Colonic mucosa (tissue), 4 donors: ENCODE measurements at places on chromosomes 13 and 19. TPM values are rescaled to one million over a fixed set of nuclear protein-coding genes. Genes with fewer than 3 reads are reported as not detected.

DNA sequence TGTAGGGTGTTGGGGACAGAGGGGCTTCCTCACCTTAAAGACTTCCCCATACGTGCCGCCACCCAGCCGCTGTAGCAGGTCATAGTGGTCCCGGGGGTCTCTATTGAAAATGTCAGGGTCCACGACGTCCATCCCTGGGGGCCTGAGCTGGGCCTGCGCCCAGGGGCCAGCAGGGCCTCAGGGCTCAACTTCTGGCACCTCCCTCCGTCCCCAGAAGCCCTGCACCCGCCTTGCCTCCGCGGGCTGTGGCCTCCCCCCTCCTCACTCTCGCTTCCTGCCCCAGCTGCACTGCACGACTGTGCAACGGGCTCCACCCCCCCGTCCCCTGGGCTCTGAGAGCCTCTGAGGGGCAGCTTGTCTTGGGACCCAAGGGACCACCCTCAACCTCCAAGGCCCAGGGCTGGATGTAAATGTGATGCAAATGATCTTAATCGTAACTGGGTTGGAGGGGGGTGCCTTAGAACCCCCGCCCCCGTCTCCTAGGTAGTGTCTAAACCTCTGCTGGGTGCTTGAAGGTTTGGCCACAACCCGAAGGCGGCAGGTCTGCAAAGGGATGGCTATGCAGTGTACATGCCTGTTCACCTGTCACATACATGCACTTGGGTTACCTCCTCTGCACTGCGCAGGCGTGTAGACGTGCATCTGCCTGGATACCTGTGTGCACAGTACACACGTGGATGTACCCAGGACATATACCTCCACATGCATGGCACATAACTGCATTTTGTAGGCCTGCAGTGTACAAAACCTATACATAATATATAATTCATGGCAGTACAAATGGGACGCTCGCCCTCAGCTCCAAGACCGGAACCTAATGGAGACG lies at the start of gene MAP4K1:
TSS of gene MAP4K1 (minus strand) at position 190 of the 826 bp plus-strand sequence. CDS start at position 132, 58 bp downstream.
- H3K27ac ChIP-seq = peak within 1 kb of the TSS; percentile 78
- H3K4me1 ChIP-seq = peaks cover 7% of the 10 kb centered on the region
- no peaks in the 10 kb centered on the region for H3K27me3 ChIP-seq
- H3K36me3 ChIP-seq = no peaks in the 10 kb centered on the region
- DNase-seq = peak; percentile 63
- peak within 1 kb of the TSS; percentile 97 for H3K4me3 ChIP-seq

- no peak overlapping the region for H3K27ac ChIP-seq
- H3K27me3 ChIP-seq = no peaks in the 10 kb centered on the region
Observed at GRCh38 chr19:17402982-17403855, 2.2 kb downstream of the BST2 start.

DNA sequence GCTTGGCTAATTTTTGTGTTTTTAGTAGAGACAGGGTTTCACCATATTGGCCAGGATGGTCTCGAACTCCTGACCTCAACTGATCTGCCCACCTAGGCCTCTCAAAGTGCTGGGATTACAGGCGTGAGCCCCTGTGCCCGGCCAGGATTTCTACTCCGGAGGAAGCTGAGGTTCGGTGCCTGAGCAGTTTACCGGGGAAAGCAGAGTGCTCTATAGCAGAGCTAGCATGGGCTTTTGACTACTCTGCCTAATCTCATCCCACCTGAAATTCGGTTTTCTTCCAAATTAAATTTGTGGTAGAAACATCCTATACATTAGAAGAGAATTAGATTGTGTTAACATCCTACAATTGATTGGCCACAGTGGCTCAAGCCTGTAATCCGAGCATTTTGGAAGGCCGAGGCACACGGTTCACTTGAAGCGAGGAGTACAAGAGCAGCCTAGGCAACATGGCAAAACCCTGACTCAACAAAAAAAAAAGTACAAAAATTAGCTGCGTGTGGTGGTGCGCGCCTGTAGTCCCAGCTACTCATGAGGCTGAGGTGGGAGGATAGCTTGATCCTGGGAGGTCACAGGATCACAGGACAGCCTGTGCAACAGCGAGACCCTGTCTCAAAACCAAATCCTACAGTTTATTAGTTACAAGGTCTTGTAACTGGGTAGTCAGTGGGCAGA lies 1.6 kb downstream of the RPL13A start:
- peaks cover 6% of the 10 kb centered on the region for H3K4me1 ChIP-seq
- peak overlapping the region; percentile 87 for H3K27ac ChIP-seq
- H3K4me3 ChIP-seq = peak overlapping the region; percentile 88
- no peaks in the 10 kb centered on the region for H3K27me3 ChIP-seq
- DNase-seq = no peak

DNA sequence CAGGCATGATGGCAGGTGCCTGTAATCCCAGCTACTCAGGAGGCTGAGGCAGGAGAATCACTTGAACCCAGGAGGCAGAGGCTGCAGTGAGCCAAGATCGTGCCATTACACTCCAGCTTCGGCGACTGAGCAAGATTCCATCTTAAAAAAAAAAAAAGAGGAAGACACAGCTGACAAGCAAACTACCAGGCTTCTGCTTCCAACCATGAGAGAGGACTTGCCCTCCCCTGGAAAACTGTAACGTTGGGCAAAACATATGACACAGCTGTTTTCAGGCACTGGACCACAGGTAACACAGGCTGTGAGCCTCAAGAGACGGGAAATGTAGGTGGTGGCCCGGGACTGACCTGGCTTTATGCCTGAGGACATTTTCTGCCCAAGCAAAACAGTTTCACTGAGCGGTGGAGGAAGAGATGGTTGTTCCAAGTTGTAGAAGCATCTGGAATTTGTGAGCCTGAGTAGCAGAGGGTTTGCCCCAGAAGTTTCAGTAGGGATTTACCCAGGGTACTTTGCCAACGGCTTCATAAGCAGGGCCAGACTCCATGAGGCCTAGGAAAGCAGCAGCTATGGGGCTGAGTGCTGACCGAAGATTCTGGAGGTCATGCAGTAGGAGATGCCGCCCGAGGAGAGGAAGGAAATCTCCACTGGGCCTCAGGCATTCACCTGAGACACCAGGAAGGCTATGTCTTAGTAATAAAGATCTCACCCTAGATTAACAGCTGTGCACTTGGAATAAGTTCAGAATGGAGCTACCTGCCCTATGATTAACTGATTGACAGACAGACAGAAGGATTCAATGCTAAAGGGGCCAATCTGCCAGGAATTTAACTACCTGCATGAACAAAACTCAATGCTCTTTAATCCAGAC lies 88.0 kb downstream of the ABCC4 start:
- H3K27ac ChIP-seq = no peak overlapping the region
- no peaks in the 10 kb centered on the region for H3K27me3 ChIP-seq
- H3K4me3 ChIP-seq = no peak overlapping the region
- H3K36me3 ChIP-seq = no peaks in the 10 kb centered on the region

- no peak for DNase-seq
- no peak overlapping the region for H3K27ac ChIP-seq
- no peak overlapping the region for H3K4me3 ChIP-seq
- no peaks in the 10 kb centered on the region for H3K36me3 ChIP-seq
- H3K4me1 ChIP-seq = no peaks in the 10 kb centered on the region
Observed at GRCh38 chr13:29402166-29402636, 193.3 kb downstream of the SLC7A1 start.

DNA sequence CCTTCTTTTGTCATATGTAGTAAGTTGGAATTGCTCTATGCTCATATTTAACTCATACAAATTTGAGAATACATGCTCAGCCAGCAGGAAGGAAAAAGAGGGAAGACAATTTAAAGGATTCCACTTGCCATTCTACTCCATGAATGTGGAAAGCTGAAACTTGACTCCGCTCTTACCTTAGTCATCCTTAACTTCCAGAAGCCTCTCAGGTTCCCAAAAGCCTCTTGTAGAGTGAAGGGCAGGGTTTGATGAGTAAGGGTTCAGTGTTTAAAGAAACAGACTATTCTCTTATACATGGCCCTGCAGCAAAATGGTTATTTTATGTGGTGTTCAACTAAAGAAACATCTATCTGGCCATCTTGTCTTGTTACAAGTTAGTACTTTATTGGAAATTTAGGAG lies 27.1 kb downstream of the FAM124A start:
- H3K4me3 ChIP-seq = no peak overlapping the region
- H3K27me3 ChIP-seq = no peaks in the 10 kb centered on the region
- H3K36me3 ChIP-seq = no peaks in the 10 kb centered on the region
- no peak overlapping the region for H3K27ac ChIP-seq

DNA sequence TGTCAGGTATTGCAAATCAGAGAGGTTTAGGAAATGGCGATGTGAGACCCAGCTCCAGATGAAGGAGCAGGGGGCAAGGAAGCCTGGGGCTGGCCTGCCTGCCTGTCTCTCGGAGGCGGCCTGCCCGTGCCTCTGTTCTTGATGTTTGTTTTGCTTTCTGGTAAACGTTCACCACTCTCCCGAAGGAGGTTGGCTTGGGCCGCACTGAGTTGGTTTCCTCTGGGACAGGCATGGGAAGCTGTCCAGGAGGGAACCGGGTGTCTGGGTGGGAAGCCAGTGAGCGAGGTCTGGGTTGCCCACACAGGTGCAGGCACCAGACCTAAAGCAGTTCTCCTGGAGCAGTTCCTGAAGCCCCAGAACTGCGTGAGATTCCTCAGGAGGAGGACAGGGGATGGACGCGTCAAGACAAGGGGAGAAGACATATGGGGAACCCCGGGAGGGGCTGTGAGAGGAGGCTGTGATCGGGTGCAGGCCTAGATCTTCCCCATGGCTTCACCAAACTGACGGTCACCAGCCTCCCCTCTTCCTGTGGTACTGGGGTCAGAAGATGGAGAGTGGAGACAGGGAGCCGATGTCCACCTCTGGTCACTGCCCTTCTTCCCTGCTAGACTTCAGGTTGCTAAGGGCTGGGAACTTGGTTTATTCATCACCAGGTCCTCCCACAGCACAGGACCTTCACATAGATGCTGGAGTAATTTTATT lies 15.2 kb downstream of the COL4A2 start:
- no peaks in the 10 kb centered on the region for H3K4me1 ChIP-seq
- no peak for DNase-seq
- no peaks in the 10 kb centered on the region for H3K27me3 ChIP-seq
- H3K4me3 ChIP-seq = no peak overlapping the region
- H3K36me3 ChIP-seq = no peaks in the 10 kb centered on the region

DNA sequence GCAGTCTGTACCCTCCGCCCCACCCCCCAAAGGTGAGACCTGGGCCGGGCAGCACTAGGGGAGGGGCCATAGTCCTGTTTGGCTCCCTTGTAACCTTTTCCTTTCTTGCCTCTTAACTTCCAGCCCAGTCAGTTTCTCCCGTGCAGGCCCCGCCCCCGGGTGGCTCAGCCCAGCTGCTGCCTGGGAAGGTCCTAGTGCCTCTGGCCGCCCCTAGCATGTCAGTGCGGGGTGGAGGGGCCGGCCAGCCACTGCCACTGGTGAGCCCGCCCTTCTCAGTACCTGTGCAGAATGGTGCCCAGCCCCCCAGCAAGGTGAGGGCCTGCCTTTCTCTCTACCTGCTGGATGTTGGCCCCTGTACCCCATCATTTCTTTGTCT lies 10.5 kb upstream of the PRR19 start:
- peaks cover 14% of the 10 kb centered on the region for H3K36me3 ChIP-seq
- no peak overlapping the region for H3K4me3 ChIP-seq
- H3K27ac ChIP-seq = no peak overlapping the region

DNA sequence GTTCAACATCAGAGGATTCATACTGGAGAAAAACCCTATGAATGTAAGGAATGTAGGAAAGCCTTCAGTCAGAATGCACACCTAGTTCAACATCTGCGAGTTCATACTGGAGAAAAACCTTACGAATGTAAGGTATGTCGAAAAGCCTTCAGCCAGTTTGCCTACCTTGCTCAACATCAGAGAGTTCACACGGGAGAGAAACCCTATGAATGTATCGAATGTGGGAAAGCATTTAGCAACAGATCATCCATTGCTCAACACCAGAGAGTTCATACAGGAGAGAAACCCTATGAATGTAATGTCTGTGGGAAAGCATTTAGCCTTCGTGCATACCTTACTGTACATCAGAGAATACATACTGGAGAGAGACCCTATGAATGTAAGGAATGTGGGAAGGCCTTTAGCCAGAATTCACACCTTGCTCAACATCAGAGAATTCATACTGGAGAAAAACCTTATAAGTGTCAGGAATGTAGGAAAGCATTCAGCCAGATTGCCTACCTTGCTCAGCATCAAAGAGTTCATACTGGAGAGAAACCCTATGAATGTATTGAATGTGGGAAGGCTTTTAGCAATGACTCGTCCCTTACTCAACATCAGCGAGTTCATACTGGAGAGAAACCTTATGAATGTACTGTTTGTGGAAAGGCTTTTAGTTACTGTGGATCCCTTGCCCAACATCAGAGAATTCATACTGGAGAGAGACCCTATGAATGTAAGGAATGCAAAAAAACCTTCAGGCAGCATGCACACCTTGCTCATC lies 15.4 kb downstream of the ZNF570 start:
- peaks cover 10% of the 10 kb centered on the region for H3K36me3 ChIP-seq
- H3K27me3 ChIP-seq = no peaks in the 10 kb centered on the region
- no peak overlapping the region for H3K4me3 ChIP-seq
- DNase-seq = no peak
- no peak overlapping the region for H3K27ac ChIP-seq
- H3K4me1 ChIP-seq = no peaks in the 10 kb centered on the region

- no peaks in the 10 kb centered on the region for H3K36me3 ChIP-seq
- no peaks in the 10 kb centered on the region for H3K4me1 ChIP-seq
- no peak overlapping the region for H3K4me3 ChIP-seq
- no peak for DNase-seq
Observed at GRCh38 chr19:6890938-6891337, 3.6 kb downstream of the ADGRE1 start.

DNA sequence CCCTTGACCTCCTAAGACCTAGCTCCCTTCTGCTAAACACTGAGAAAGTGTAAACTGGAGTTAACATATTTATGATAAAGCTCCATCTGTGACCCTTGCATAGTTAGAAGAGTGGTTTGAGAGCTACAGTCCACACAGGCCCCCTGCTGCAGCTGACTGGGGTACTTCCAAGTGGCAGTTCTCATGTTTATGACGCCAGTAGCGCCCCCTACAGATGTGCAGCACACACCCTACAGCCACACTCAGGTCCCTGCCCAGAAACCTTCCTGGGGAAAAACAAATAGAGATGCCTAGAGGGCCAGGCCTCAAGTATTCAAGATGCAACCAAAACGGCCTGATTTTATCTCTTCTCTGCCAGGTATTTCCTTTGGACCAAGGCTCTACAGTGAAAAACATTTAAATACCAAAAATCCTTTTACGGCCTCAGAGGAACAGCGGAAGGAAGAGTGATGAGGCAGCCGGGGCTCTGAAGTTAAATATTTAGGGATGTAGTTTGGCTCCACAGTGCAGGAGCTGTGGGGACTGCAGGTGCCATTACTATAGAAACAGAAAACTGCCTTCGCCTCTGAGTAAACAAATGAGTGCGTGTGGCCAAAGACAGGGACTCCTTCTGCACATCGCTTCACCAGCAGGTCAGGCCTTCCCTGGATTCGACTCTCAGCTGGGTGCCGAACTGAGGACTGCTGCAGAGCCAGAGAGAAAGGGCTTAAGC lies 553.1 kb downstream of the EFNB2 start:
- H3K4me3 ChIP-seq = no peak overlapping the region
- no peak overlapping the region for H3K27ac ChIP-seq
- DNase-seq = no peak
- H3K36me3 ChIP-seq = no peaks in the 10 kb centered on the region

GRCh38 chr13:67742478-67742877 lies 512.3 kb upstream of the PCDH9 start:
- no peaks in the 10 kb centered on the region for H3K4me1 ChIP-seq
- DNase-seq = no peak
- no peaks in the 10 kb centered on the region for H3K36me3 ChIP-seq
- no peak overlapping the region for H3K4me3 ChIP-seq
- H3K27me3 ChIP-seq = no peaks in the 10 kb centered on the region

Gene CGB5
- not detected for total RNA-seq

Gene ATP8A2
- total RNA-seq = 0.64 TPM

Gene TUBA3C
- total RNA-seq = not detected

Gene CBLC
- 78.0 TPM for total RNA-seq

Gene DAND5
- 0.27 TPM for total RNA-seq

Gene RANBP3
- total RNA-seq = 52.1 TPM

Gene KIR3DL3
- not detected for total RNA-seq
